Stimulated activated CD4-positive, alpha-beta T cell treated with anti-CD3 and anti-CD28 coated beads, Interleukin-1b, Interleukin-23, amount 100 ng/mL, for 4 hours (primary cell): ENCODE measurements at places on chromosomes 11 and 22.

GRCh38 chr11:9849389-9849788 is 185.5 kb downstream of the SWAP70 start:
- no peak for DNase-seq

DNA sequence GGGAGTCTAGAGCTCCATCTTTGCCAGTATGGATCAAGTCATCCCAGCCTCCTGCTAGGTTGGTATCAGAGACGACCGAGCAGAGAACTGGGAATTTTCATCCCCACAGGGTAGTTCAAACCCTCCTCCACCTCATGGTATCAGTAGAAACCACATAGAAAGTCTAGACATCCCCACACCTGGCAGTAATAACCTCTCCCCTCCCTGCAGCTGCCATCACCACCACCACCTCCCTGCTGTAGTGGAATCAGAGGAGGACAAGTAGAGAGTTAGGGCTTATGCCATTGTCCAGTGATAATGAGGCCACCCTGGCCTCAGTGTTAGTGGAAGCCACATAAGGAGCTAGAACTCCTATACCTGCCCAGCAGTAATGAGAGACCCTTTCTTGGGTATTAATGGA is 34.3 kb downstream of the BTG4 start:
- no peak for DNase-seq

- DNase-seq: peak; percentile 14
Measured at GRCh38 chr11:117597071-117597470, 199.9 kb downstream of the DSCAML1 start.

DNA sequence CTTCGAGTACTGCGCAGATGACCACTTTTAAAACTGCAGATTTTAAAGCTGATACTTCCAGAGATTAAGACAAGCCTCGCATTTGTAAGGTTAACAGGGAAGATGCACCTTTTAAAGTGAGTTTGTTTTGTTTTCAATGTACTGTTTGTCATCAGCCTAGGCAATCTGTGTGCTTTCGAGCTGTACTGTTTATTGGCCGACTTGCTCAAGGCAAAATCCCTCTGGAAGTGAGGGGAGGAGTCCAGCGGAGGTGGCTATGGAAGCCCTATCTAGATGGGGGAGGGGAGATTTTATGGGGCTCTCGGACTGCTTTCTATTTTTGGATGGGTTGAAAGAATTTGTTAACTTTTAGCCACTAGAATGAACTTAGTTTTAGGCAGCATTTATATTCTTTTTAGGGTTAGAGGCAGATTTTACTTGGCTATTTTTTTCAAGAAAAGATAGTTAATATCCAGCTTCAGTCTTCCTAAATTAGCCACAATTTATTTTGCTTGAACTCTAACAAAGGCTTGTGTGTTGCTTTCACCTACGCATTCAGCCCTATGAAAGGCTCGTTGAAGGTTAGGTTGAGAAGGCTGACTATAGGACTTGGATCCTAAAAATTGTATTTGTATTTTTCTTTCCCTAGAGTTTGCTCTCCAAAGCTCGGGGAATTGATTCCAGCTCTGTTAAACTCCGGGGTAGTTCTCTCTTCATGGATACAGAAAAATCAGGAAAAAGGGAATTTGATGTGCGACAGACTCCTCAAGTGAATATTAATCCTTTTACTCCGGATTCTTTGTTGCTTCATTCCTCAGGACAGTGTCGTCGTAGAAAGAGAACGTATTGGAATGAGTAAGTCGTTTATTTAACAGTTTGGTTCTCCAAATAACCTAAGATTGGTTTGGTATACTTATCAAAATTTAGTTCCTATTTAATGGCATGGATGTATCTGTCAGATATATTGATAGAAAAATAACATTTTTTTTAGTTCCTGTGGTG is 2.1 kb downstream of the WEE1 start:
- DNase-seq: no peak

GRCh38 chr11:99952816-99953215 is 734.3 kb upstream of the ARHGAP42 start:
- no peak for DNase-seq

GRCh38 chr11:491358-491757 is 15.7 kb downstream of the RNH1 start:
- no peak for DNase-seq

DNA sequence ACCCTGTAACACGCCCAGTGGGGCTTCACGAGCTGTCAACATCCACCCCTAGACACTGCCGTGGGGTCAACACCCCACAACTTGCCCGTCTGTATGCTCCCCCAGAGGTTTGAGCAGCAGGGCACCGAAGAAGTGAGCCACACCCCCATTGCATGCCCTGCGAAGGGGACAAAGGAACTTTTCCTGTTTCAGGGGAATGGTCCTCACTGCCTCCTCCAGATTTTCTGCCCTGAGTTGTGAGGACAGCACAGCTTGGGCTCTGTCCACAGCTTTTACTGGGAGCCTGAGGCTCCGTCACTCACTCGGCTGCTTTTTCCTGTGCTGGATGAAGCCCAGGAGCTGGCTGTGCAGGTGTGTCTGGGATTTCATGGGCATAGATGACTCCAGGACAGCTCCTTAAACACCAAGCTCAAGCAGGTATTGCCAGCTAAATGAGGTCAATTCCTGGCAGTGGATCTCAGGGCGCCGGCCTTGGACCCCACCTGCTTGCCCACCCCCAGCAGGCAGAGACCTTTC is 40.2 kb upstream of the CCDC188 start:
- DNase-seq: no peak

DNA sequence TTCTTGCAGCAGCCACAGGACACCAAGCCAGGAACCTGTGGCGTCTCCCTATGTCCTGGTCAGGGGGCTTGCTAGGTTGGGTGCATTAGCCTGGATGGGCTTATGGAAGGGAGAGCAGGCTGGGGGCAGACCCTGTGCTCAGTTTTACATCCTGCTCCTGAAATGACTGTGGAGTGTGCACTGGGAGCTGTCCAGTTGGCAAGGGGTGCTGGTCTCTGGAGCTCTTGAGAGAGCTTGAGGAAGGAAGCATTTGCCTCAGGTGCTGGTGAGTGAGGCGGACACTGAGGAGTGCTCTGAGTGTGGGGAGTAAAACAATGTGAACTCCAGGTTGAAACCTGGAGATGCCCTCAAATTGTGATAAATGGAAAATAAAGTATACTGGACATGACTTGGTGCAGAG is 3.4 kb downstream of the SCGB1D4 start:
- no peak for DNase-seq

- DNase-seq: no peak
Measured at GRCh38 chr11:68136866-68137265, 15.7 kb upstream of the CHKA start.

- DNase-seq: no peak
Measured at GRCh38 chr11:9656864-9657263, 7.0 kb upstream of the SWAP70 start.

DNA sequence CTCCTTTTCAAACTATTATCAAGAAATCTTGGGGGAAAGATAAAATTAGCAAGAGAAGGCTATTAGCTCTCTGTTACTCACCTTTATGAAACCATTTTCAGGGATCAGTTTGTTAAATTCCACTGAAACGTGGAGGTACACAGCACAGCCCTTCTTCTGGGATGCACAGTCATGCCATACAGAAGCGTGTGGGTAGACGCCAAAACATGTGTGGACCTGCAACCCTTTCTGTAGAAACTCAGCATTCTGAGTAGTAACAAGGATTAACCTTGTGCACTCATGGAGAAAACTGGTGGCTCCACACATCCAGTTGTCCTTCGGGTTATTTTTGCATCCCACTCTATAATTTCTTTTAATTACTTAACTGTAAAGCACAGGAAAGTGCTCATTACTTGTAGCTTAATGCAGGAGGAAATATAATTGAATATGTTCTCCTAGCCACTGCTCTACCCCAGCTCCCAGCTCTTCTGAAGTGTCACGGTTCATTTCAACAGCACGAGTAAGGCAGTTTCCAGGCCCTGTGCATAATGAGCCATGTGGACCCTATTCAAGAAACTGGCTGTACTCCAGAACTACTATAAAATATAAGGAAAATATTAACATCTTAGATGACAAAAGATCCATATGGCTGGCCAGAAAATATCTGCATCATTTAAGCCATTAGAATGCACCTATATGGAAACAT is 26.1 kb downstream of the BDNF start:
- no peak for DNase-seq

- DNase-seq: no peak
Measured at GRCh38 chr11:1650918-1651262, 21.3 kb downstream of the KRTAP5-5 start.

DNA sequence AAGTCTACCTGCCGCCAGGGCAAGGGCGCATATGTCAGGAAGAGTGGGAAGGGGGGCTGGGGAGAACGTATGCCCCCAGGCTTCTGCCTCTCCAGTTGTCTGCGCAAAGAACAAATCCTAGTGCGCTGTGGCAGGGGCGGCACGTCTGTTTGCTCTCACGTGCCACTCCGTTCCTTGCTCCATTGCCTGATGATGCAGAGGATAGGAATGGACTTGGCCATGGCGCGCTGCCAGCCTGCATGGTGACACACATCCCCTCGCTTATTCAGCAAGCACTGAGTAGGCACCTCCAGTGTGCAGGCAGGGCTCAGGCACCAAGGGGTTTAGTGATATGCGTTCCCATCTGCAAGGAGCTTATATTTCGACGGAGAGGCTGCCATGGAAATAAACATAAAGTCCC is 45.4 kb upstream of the SLC22A12 start:
- no peak for DNase-seq

- no peak for DNase-seq
Measured at GRCh38 chr11:69941546-69942332, 122.5 kb upstream of the FGF3 start.

- no peak for DNase-seq
Measured at GRCh38 chr11:117160826-117161225, 16.7 kb downstream of the PAFAH1B2 start.

DNA sequence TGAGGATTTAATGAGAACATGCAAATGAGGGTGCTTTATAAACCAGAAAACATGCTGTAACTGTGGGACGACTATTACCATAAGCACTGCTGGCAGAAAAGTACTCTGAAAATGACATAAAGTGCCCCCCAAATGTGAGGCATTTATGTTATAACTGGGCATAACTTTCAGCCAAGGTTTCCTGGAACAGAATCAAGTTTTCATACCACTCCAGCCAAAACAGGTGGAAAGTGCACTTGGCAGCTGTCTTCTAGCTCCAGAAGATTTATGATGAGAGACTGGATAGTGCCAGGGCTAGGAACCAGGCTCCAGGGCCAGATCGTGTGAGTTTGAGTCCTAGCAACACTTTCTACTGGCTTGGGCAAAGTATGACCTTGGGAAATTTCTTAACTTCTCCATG is 339.2 kb downstream of the TENM4 start:
- DNase-seq: no peak

- no peak for DNase-seq
Measured at GRCh38 chr22:43200555-43200954, 13.6 kb upstream of the TTLL12 start.

DNA sequence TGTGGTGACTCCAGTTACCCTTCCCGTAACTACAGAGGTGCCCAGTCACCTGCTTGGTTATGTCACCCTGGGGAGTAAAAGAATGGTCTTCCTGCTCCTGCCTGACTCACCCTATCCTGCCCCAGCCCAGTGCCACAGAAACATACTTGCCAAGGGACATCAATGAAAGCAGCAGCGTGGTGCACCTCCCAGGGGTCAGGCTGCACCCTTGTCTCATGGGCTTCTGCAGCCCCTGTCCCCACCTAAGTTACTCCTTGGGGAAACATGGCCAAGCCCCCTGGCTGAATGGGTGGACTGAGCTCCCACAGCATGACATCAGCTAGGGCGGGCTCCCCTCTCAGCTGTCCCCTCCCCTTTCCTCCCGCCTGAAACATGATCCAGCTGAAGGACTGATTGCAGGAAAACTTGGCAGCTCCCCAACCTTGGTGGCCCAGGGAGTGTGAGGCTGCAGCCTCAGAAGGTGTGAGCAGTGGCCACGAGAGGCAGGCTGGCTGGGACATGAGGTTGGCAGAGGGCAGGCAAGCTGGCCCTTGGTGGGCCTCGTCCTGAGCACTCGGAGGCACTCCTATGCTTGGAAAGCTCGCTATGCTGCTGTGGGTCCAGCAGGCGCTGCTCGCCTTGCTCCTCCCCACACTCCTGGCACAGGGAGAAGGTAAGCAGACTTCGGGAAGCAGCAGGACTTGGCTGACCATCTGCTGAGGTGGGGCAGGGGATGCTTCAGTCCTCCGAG is at the start of gene HTR3A:
TSS of gene HTR3A (plus strand) at position 368 of the 730 bp plus-strand sequence. CDS start at position 586, 218 bp downstream.
- no peak for DNase-seq

- DNase-seq: no peak
Measured at GRCh38 chr11:35247428-35247827, 108.5 kb downstream of the CD44 start.

GRCh38 chr22:25841775-25842174 is 99.8 kb downstream of the MYO18B start:
- DNase-seq: no peak

DNA sequence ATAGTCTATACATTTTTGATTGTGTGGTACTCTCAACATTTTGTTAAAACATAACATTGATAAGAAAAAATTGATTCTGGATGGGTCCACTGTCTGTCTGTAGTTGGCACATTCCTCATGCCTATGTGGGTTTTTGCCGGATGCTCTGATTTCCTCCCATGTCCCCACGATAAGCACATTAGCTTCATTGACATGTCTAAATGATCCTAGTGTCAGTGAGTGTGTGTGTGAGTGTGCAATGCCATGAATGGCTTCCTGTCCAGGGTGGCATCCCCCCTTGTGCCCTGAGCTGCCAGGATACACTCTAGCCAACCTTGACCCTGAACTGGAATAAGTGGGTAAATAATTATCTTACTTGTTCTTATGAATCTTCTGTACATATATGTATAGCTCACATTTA is 5.4 kb downstream of the SFI1 start:
- DNase-seq: no peak

DNA sequence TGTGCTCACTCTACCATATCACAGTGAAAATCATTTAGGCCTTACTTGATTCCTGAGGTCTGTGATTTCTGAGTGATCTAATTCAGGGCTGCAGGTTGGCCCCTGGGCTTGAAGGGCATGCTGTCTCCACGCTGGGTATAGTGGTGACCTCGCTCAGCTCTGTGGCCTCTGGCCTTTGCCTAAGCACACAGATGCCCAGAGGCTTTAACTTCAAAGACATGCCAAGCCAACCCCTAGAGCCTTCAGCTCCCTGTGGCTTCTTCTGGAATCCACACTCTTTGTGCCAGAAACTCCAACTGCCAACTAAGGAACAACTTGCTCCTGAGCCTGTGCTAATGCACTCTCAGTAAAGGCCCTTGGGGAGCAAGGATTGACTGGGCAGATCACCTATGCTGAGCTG is 232.6 kb upstream of the MPPED2 start:
- no peak for DNase-seq

GRCh38 chr22:20019661-20020532 is 1.0 kb upstream of the TANGO2 start:
- no peak for DNase-seq
